Activated CD8-positive, alpha-beta memory T cell treated with anti-CD3 and anti-CD28 coated beads for 1 hour (primary cell): ENCODE measurements at places on chromosomes 12 and 14.

GRCh38 chr14:104686624-104687517 is 2.5 kb upstream of the INF2 start:
- DNase-seq: no peak

DNA sequence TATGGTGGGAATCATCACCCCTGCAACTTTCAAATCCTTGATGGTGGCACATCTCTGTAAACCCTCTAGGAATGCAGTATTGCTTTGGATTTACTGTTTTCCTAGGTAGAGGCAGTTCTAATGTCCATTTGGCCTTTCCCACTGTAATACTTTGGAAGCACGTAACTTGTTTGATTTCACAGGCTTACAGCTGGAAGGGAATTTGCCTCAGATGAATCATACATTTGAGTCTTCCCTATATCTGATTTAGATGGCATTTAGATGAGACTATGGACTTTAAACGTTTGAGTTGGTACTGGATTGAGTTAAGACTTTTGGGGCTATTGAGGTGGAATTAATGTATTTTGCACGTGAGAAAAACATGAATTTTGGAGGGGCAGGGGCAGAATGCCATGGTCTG is 35.9 kb downstream of the DAAM1 start:
- no peak for DNase-seq

DNA sequence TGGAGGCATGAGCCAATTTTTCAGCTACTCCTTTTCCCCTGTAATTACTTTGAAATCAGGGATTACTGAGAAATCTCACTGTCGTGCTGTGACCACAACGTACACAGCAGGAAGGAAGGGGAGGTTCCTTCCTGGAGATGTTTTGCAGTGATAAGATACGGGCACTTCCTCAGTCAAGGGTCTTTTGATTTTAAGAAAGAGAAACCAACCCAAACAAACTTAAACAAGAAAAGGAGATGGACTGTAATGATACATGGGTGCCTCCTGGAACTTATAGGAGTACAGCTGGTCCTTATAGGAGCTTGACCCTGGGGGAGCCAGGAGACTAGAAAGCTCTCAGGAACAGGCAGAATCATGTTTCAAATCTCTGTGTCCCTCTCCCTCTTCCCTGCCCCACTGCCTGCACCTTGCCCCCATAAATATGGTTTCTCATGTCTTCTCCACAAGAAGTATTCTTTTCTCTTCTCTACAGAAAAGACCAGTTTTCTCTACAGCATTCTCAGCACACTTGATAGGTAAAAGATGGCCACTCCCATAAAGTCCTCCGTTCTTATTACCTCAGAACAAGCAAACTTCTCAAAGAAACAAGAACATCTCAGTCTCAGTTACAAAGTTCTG is 281.1 kb upstream of the AMIGO2 start:
- no peak for DNase-seq

GRCh38 chr12:6664902-6665301 is 2.0 kb upstream of the ING4 start:
- no peak for DNase-seq

GRCh38 chr12:119910586-119910985 is 33.5 kb upstream of the CIT start:
- DNase-seq: no peak

DNA sequence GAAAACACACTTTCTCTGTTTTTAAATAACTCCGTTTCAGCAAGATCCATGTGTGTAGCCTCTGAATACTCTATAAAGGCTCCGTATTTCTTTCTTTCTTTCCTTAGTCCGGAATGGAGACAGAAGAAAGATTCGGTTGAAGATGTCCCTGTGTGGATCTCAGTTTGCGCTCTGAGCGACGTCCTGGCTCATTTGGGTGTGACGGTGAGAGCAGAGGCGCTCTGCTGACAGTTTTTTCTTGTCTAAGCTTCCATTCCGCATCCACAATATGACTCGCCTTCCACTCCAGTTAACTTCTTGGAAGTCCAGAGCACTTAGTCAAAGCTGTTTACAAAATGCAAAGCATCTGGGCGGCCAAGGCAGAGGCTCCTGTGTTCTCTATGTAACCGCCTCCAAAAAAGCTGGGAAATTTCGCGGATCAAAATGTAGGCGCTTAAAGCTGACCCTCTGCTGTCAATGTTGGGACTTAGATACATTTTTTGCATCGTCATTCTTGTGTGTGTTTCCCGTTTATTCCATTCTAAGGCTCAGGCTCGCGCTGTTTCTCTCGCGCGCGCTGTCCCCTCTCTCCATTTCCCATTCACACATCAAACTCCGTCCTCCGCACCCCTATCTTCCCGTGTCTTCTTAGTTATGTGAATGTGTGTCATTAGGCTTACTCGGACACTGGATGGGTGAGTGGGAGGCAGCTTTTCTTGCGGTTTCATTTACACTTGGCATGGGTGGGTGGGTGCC is 880 bp upstream of the FLRT2 start:
- DNase-seq: no peak
